ENCODE measurements at places on chromosomes 3 and 15. TPM values are rescaled to one million over a fixed set of nuclear protein-coding genes. Genes with fewer than 3 reads are reported as not detected.

- DNase-seq: no peak
- no peaks in the 10 kb centered on the region for H3K36me3 ChIP-seq
- H3K4me1 ChIP-seq: peaks cover 4% of the 10 kb centered on the region
- H3K27me3 ChIP-seq: peaks cover 40% of the 10 kb centered on the region
- H3K4me3 ChIP-seq: no peak overlapping the region
- H3K27ac ChIP-seq: no peak overlapping the region
Measured at GRCh38 chr3:184679056-184679816, 32.6 kb downstream of the MAGEF1 start.

DNA sequence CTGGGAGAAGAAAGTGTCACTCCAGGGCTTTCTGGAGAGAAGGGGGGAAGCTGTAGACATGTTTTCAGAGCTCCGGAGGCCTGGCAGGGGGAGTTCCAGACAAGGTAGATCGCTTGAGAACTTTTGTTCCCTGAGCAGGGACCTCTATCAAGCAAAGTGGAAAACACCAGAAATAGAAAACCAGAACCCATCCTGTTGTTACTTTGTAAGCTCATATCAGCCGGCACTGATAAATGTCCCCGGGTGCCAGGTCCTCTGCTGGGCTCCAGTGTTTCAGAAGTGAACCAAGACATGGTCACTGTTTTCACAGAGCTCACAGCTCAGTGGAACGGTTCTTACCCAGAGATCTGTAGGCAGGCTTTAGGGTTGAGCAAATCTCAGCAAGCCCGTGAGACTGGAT lies 13.5 kb downstream of the HDDC3 start:
- peaks cover 27% of the 10 kb centered on the region for H3K36me3 ChIP-seq
- H3K27ac ChIP-seq: no peak overlapping the region
- H3K27me3 ChIP-seq: no peaks in the 10 kb centered on the region
- H3K4me3 ChIP-seq: no peak overlapping the region

DNA sequence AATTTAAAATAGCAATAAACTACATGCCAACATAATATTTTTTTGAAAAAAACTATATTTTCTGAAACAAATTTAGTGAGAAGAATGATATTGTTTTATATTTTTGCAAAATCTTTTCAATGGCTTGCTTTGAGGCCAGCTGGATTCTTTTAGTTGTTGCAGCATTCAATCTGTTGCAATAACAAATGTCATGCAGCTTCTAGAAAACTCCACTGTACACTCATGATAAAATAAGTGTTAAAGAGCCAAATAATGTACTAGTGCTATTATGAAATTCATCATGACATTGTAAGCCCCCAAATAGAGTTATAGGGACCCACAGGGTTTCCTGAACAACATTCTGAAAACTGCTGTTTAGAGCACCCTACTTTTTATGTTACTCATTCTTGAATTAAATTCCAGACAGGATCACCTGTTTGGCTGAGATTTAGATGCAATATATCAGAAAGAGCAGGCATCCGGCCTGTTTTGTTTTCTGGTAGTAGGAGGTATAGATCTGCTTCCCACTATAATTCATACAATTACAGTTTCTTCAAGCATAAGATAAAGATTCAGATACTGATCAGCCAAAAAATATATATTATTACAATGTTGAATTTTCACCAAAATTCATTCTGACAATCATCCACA lies 703.0 kb upstream of the ZNF385D start:
- no peak overlapping the region for H3K4me3 ChIP-seq
- no peak for DNase-seq
- no peak overlapping the region for H3K27ac ChIP-seq
- no peaks in the 10 kb centered on the region for H3K4me1 ChIP-seq
- no peaks in the 10 kb centered on the region for H3K27me3 ChIP-seq

- H3K36me3 ChIP-seq: no peaks in the 10 kb centered on the region
- no peaks in the 10 kb centered on the region for H3K4me1 ChIP-seq
- DNase-seq: no peak
- H3K27me3 ChIP-seq: no peaks in the 10 kb centered on the region
Measured at GRCh38 chr3:88596451-88596850, 446.7 kb downstream of the C3orf38 start.

DNA sequence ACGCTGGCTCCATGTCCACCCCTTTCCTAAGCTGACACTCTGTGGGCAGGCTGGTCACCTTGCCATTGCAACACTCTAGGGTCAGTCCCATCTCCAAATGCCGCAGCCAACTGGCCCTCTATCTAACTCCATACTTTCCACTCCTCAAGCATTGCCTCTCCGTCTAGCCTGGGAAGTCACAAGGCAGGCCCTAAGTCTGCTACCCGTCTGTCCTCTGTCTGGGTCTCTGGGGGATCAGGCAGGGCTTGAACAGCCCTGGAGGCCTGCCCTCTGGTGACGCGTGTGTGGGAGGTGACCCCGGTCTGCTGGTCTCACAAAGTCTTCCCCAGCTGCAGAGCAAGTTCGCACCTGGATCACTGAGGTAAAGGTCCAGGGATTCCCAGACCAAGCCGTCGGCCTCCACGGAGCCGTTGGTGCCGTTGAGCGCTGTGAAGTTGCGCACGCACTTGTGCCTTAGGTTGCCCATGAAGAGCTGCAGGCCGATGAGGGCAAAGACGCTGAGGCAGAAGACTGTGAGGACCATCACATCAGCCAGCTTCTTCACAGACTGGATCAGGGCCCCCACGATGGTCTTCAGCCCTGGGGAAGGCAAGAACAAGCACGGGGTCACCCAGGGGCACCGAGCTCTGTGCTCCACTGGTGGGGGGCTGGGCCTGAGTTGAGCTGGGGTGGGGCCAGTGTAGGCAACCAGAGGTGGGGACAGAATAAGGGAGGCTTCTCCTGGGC lies 39.9 kb downstream of the SCN5A start:
- H3K4me1 ChIP-seq: no peaks in the 10 kb centered on the region
- no peaks in the 10 kb centered on the region for H3K36me3 ChIP-seq
- H3K4me3 ChIP-seq: no peak overlapping the region
- H3K27ac ChIP-seq: no peak overlapping the region
- H3K27me3 ChIP-seq: no peaks in the 10 kb centered on the region

GRCh38 chr15:89330119-89330518 lies 4.5 kb downstream of the POLG start:
- H3K4me1 ChIP-seq: peaks cover 11% of the 10 kb centered on the region
- peaks cover 66% of the 10 kb centered on the region for H3K36me3 ChIP-seq
- no peak for DNase-seq
- H3K4me3 ChIP-seq: no peak overlapping the region
- H3K27me3 ChIP-seq: no peaks in the 10 kb centered on the region

GRCh38 chr15:84987949-84988624 lies 6.4 kb downstream of the PDE8A start:
- H3K27me3 ChIP-seq: no peaks in the 10 kb centered on the region
- no peak overlapping the region for H3K27ac ChIP-seq
- H3K36me3 ChIP-seq: no peaks in the 10 kb centered on the region
- H3K4me3 ChIP-seq: no peak overlapping the region
- DNase-seq: no peak

- H3K4me3 ChIP-seq: no peak overlapping the region
- peaks cover 6% of the 10 kb centered on the region for H3K4me1 ChIP-seq
- no peak overlapping the region for H3K27ac ChIP-seq
Measured at GRCh38 chr3:154972951-154973350, 107.2 kb upstream of the MME start.

GRCh38 chr3:66276705-66277274 lies 56.0 kb downstream of the SLC25A26 start:
- no peaks in the 10 kb centered on the region for H3K36me3 ChIP-seq
- no peaks in the 10 kb centered on the region for H3K27me3 ChIP-seq
- peaks cover 4% of the 10 kb centered on the region for H3K4me1 ChIP-seq
- no peak overlapping the region for H3K4me3 ChIP-seq
- H3K27ac ChIP-seq: no peak overlapping the region

Gene GREM1
- 848 TPM for total RNA-seq

Gene GOLGA8S
- under 0.01 TPM for total RNA-seq

Gene MORC1
- not detected for total RNA-seq

Measured in IMR-90 (cell line).